ENCODE measurements at places on chromosomes 6 and 20.

DNA sequence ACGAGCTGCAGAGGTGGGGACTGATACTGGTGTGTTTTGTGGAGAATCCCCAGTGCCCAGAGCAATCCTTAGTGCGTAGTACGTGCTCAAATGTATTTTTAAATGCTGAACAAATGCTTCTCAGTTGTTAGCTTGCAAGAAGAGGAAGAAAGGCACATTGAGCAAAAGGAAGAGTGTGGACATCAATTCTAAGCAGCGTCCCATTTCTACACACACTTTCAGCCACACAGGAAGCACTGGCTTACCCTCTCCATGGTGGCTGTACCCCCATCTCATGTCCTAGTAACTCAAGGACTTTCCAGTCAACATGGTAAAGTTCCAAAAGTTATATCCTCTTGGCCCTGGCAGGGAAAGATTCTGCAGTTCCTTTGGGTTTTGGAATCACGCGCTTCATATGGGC, 98.8 kb upstream of the NXT1 start:
- DNase-seq, result no peak

- DNase-seq, result no peak
Measured at GRCh38 chr6:24428615-24429014, 25.9 kb downstream of the MRS2 start.

GRCh38 chr20:62219101-62219991, 732 bp downstream of the HRH3 start:
- DNase-seq, result no peak

- no peak for DNase-seq
Measured at GRCh38 chr20:54598352-54598751, 123.0 kb downstream of the DOK5 start.

GRCh38 chr6:13267142-13267651, 61.1 kb downstream of the TBC1D7 start:
- DNase-seq, result no peak

GRCh38 chr20:36604952-36605398, 604 bp upstream of the RAB5IF start:
- DNase-seq, result no peak

DNA sequence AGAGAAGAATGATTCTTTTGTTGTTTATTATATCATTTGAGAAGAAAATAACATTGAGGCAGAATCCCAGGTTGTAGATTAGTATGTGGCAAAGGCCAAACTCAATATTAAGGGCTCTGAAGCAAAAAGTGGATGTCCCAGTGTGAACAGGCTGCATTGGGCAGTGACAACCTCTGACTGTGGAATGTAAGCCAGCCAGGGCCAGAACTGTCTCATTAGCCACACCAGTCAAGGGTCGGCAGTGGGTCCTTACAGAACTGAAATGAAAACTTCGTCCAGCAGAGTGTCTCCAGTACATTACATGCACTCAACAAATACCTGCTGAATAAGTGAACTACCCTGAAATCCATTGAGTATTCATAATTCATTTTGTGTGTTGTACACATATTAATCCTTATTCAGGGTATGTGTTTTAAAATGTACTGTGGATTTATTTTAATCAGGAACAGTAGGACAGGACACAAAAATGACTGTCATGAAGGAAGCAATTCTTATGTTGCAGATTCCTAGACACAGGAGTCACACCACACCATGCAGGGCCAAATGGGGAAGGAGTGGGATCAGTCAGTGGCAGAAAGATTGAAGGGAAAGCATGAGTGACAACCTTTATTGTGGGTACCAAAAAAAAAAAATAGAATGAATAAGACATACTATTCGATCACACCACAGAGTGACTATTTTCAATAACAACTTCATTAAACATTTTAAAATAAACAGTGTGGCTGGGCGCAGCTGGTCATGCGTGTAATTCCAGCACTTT, 64.9 kb upstream of the UTRN start:
- DNase-seq, result no peak

DNA sequence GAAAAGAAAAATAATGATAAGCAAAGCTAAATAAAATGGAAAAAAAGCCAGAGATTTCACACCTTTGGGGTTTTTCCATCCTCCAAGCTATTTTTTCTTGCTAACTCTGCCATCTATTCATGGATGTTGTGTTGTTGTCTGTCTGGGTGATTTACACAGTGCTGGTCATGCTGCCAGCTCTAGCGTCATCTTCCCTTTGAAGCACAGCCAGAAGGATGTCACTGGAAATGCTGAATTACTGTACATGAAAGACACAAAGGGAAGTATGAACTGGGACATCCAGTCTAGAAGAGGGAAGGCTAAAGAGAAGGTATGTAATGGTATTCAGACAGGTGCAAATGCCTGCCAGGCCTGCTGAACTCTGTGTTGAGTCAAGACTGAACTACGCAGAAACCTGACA, 241.9 kb upstream of the STXBP5 start:
- no peak for DNase-seq

GRCh38 chr6:169934699-169935347, 183.4 kb downstream of the ERMARD start:
- no peak for DNase-seq

DNA sequence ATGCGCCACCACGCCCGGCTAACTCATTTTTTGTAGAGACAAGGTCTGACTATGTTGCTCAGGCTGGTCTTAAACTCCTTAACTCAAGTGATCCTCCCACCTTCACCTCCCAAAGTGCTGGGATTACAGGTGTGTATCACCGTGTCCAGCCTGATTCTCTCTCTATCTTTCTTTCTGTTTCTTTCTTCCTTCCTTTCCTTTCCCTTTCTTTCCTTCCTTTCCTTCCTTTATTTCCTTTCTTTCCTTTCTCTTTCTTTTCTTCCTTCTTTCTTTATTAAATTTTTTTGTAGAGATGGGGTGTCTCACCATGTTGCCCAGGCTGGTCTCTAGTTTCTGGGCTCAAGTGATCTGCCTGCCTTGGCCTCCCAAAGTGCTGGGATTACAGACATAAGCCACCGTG, 38.7 kb upstream of the MTHFD1L start:
- DNase-seq, result no peak

DNA sequence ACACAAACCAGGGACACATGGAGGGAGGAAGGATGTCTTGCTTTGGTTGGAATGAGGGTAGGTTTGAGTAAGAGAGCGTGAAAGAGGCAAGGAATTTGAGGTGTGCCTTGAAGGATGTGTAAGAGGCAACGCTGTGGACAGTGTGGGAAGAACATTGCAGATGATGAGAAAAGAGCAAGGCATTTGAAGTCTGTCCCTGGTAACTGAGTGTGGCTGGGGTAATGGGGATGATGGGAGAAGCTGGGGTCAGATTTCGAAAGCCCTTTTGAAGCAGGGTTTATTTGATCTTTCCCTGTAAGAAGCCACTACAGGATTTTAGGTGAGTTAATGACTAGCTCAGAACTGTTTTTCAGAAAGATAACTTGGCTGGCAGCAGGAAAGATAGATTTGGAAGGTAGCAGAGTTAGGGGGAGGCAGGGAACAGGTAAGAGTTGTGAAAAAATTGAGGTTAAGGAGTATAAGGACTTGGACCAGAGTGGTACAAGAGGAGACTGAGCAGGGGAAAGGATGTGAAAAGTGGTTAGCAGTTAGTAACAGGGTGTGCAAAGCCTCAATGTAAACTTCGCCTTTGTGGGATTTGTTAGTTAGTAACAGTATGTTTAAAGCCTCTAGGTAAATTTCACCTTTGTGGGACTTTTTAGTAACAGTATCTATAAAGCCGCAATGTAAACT, 17.7 kb downstream of the UTRN start:
- no peak for DNase-seq

DNA sequence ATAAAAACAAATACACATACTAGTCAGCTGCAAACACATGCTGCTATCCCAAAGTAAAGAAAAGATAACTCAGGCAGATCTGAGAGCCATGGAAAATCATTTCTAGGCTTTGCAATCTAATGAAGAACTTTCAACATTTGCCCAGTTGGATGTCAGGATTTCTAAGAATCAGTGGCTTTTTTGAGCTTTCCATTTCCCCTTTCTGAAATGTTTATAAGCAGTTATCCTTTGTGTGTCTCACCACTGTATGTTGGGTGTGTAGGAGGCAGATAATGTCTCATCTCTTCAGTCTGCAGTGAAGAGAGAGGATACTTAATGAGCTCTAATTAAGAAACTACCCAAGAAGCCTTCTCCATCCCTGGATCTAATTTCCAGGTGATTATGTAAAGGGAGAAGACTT, 43.6 kb downstream of the RGS17 start:
- DNase-seq, result no peak

All from hematopoietic multipotent progenitor cell (in vitro differentiated cells).